Esophagus squamous epithelium (tissue), 5 donors: ENCODE measurements at places on chromosomes 5 and 9.

DNA sequence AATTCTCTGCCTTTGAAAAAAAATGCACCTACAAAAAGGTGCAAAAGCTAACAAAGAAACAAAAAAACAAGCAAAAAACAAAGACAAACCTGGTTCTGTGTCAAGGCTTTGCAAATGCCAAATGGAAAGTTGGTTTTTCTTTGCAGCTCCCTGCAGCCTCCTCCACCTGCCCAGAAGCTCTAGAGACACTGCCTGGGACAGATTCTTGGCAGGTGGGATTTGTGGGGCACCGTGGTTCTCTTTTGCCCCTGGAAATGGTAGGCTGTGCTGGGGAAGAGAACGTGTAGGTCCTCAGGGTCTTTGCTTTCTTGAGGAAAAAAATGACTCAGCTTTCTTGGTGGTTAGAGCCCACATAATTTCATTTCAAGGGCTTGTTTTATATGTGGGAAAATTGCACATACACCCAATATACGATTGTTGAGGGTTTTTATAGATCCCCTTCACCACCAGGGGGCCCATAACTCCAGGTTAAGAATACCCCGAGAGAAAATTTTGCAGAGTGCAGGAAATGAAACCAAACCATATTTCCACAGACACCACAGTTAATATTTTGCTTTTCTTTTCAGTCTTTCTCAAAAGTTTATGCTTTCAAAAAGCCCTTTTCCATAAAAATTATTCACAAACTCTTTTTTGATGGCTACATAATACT is 58.7 kb downstream of the NXNL2 start:
- no peak overlapping the region for H3K4me3 ChIP-seq
- DNase-seq = no peak
- H3K27ac ChIP-seq = no peak overlapping the region
- no peaks in the 10 kb centered on the region for H3K4me1 ChIP-seq
- no peaks in the 10 kb centered on the region for H3K27me3 ChIP-seq

GRCh38 chr9:17531642-17532254 is 47.1 kb upstream of the SH3GL2 start:
- H3K27ac ChIP-seq = no peak overlapping the region
- H3K27me3 ChIP-seq = no peaks in the 10 kb centered on the region
- no peak for DNase-seq
- no peaks in the 10 kb centered on the region for H3K36me3 ChIP-seq

DNA sequence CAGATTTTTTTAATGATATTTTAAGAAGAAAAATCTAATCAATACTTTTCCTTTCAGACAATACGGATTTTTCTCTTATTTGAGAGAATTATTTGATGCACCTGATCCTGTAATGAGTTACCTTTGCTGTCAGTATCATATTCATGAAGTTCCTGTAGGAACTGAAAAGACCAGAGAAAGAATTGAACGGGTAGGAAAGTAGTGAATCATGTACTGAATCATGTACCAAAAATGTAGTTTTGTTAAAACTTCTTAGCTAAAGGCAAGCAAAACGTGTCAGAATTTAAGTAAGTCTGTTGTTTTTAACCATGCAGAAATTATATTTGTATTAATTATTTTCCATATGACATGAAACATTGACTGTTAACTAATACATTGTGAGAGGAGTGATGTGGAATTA is 56.6 kb downstream of the SMC5 start:
- H3K27ac ChIP-seq = no peak overlapping the region
- no peaks in the 10 kb centered on the region for H3K27me3 ChIP-seq

GRCh38 chr5:10691826-10692785 is 68.9 kb downstream of the DAP start:
- H3K4me3 ChIP-seq = no peak overlapping the region
- no peaks in the 10 kb centered on the region for H3K27me3 ChIP-seq
- H3K36me3 ChIP-seq = no peaks in the 10 kb centered on the region
